ENCODE measurements at places on chromosomes 7 and 10.

DNA sequence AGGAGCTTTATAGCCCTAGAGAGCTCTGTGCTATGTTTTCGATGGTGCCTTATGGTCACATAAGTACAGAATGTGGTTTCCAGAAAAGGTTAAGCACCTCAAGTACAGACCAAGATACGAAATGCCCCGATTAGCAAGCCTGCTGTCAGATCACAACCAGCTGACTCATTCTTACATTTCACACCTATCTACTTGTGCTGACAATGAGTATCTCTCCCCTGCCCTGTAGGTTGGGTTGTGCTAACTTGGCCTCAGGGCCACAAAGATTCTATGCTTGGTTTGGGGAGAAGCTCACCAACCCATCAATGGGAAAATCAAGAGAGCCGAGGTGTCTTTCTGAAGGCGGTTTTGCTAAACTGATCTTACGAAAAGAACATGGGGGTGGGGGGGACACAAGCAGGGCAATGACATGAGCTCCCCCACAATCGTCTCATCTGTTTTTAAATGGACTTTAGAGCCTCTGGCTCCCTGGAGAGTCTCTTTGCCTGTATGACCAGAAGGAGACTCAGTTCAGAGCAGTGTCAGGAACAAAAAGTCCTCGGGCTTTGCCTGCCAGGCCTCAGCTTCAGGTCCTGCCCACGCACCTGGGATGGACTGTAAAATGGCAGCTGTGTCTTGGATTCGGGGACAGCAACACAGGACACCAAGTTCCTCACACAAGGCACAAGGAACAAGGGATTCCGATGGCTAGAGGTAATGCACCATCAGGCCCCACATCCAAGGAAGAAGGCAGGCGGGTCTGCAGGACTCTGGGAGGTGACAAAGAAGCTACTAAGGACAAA is 55.1 kb downstream of the FAM53B start:
- peak; percentile 16 for DNase-seq

DNA sequence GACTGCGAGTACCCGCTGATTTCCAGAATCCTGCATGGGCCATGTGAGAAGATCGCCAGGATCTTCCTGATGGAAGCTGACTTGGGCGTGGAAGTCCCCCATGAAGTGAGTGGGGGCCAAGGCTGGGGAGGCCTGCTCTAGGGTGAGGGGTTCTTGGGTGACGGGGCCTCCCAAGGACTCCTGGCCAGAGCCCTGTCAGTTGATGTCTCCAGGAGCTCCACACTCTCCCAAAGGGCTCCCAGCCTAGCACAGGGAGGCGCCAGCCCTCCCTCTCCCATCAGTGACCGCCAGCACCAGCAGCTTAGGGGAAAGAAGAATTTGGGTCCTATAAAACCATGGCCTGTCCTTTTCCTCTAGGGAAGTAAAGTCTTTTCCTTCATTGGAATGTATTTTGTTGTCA is 9.8 kb upstream of the ZNF22 start:
- DNase-seq = no peak

DNA sequence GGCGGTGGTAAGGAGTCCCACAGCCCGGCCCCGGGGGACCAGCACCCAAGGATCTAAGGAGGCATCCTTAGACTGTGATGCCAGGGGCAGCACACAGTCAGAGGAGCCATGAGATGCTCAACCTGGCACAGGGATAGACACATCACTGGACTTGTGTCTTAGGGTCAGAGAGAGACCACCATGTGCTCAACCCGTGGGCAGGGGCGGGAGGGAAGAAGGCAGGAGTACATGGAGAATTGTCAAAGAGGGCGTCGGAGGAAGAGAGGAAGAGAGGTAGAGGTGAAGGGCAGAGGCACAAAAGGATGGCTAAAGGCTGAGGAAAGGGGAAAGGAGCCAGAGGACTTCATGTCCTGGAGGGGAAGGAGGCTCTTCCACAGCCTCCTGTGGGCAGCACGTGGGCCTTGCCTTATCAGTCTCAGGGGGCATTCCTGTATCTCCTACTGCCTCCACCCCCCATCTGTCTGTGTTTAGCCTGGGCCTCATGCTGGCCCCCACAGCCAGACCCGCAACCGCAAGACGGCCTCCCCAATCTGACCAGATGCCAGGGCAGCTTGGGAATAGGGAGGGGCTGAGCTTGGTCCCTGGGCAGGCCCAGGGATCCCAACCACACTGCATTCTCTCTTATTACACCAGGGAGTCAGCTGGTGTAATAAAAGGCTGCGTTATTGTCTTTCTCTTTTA is 2.2 kb downstream of the ADCY1 start:
- DNase-seq = no peak

GRCh38 chr10:99880080-99880835 is 97.8 kb downstream of the ABCC2 start:
- DNase-seq = no peak

DNA sequence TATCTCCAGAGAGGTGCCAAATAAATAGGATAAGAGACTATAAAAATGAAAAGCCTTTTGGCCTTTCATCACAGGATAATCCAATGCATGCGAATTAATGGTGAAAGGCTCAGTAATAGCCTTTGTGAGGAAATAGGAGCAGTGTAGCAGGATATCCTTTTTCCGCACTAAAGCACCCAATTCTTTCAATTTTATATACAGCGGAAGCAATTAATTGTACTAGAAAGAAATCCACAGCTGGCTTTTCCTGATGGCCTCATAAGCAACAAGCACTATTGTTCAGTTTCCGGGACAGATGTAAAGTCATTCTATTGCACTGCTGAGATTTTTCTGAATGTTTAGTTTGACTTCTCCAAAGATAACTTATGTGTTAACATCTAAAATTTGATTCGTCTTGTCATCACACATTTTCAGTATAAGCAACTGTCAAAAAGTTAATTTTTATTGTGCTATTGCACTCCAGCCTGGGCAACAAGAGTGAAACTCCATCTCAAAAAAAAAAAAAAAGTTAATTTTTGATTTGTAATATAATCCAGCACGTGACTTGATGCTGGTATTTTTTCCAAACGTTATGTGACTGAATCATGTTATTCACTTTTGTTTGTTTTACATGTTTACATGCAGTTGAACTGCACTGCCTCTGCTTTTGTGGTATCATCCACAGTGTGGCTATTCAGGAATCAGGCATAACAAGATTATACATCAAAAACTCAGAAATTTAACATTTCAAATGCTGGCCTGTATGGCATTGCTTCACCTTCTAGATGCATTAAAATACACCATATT is 8.4 kb upstream of the BMPR1A start:
- DNase-seq = no peak

GRCh38 chr7:154877031-154877430 is 125.9 kb downstream of the PAXIP1 start:
- no peak for DNase-seq

DNA sequence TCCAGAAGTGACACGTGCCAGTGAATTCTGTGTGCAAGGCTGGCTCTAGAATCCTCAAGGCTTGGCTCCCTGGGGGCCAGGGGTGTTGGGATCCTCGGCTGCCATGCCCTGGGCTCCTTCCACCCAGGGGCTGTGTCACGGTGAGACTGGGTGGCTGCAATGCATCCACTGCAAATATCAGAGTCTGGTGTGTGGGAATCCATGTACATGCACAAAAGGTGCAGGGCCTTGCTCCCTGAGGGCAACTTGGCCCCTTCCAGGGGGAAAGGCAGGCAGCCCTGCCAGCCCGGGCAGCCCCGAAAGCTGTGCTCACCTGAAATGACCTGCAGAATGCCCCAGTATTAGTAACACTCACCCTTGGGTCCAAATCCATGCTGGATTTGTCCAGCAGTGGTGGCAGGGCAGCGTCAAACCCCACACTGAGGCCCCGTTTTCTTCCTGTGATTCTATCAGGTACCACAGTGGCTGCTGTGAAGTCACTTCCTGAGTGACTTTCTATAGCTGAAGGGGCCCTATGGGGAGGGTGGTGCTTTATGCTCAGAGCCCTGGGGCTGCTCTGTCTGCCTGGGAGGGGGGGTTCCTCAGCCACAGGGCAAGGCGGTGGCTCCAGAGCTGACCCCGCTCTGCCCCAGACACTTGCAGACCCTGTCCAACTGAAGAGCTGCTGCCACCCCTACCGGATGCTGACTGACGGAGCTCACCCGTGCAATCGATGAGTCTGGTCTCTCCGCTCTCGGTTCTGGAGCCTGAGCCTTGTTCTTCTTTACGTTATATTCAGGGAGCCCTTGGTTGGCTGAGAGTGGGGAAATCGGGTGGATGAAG is 317.7 kb downstream of the GLRX3 start:
- no peak for DNase-seq

DNA sequence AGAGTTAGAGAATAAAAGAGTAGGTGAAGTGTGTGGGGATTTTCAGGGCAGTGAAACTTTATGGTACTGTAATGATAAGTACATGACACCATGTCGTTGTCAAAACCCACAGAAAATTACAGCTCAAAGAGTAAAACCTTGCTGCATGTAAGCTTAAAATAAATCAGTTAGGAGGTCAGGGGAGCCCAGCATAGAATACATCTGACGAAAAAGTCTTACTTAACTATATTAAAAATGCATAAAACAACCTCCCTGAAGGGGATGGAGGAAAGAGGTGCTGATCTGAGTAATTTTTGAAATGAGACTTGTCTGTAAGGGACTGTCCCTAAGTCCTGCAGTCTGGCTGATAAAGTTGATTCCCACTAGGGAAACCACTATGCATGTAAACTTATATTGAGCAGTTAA is 49.8 kb upstream of the AKR1E2 start:
- DNase-seq = no peak

- DNase-seq = no peak
Observed at GRCh38 chr7:47485640-47486435, 96.1 kb downstream of the TNS3 start.

- DNase-seq = peak; percentile 9
Observed at GRCh38 chr10:84308481-84309304, 19.7 kb upstream of the CCSER2 start.

DNA sequence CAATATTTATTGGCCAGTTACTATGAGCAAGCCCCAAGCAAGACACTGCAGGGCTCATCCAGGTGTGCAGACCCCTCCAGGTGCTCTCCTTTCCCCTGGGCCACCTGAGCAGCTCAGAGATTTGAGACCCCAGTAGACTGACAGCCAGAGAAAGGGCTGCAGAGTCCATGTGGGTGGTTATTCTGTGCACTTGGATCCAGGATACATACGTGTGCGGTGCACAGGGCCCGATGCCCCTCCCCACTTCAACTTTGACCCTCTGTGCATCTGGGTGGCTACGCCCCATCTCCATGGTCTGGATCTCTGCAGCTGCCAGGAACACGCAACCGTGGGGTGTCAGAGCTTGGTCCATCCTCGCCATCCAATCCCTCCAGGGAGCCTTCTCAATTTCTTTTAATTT is 72.9 kb downstream of the MKI67 start:
- DNase-seq = no peak

DNA sequence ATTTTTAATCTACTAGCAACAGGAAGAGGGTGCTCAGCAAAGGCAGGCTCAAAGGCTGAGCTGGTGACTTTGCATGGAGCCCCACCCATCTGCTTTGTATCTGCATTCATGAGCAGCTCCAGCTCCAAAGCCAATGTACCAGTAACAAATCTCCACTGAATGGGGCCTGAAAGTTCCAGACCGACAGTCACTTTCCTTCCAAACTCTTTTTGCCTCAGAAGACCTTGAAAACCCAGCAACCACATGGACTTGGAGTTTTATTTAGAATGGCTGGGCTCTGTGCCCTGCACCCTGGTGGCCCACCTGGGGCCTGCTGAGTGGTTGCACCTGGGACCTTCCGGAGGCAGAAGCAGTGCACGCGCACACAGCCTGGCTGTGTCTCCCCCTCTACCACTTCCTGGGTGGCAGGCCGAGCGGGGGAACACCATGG is 195.0 kb upstream of the PLXNA4 start:
- DNase-seq = peak; percentile 20

- no peak for DNase-seq
Observed at GRCh38 chr10:78494179-78494578, 460.5 kb downstream of the RPS24 start.

DNA sequence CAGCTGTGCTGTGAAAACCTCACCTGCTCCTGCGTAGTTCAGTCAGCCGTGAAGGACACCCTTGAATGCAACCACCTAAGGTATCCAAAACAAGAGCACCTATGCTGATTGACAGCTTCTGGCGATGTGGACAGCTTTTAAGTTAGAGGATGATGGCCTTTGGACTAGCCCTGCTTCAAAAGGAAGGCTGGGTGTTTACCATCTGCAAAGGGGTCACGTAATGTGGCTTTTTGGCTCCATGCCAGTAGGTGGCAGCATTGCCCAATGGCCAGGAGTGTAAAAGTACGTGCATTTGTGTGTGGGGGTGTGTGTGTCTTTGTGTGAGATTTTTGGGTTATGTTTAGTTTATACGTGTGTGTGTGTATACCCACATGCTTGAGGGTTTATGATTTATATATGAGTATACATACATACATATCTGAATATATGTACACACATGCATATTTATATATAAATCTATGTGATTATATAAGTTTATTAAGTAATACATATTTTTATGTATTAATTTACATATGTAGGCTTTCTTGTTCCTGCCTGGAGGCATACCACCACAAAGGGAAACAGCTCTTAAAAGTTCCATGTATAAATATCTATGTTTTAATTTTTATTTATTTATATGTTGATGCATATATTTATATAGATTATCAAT is 236.3 kb upstream of the ANKRD30A start:
- no peak for DNase-seq

- no peak for DNase-seq
Observed at GRCh38 chr7:101537205-101537604, 91.9 kb downstream of the MYL10 start.

- no peak for DNase-seq
Observed at GRCh38 chr7:99190359-99191009, 17.4 kb downstream of the KPNA7 start.

GRCh38 chr7:98228801-98229200 is 17.6 kb downstream of the BHLHA15 start:
- DNase-seq = no peak

DNA sequence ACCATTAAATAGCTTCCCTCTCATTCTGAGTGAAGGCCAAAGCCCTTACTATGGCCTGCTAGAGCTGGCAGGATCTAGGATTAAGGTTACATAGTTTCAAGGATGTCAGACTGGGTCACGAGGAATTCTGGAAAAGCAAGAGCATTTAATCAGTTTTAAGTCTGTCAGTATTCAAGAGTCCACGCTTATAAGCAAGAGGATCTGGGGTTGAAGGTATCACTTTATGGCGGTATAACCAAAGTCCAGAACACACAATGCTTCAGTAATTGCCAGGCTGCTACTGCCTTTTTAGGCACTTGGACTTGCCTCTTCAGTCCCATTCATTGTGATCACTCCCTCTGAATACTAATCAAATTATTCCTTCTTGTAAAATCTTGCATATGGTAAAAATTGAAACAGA is 101.0 kb downstream of the HBP1 start:
- DNase-seq = no peak

- DNase-seq = no peak
Observed at GRCh38 chr10:29746080-29746797, 111.5 kb upstream of the SVIL start.

DNA sequence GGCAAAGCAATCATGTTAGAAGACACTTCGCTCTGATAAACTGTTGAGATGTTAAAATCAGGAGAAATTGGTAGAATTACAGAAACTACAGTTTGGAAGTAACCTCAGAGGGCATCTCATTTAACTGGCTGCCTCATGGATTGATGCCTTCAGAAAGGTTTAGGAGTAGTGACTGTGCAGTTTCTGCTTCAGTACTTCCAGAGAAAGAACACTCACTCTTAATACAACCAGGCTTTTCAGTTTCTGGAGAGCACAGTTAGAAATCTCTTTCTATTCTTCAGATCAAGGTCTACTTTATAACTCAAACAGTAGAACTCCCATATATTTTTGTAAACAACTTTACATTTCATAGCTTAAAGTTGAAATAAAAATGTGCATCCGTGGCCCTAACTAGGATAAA is 1358.9 kb upstream of the LRRTM3 start:
- DNase-seq = no peak
